ENCODE measurements at places on chromosomes 16 and 17. TPM values are rescaled to one million over a fixed set of nuclear protein-coding genes. Genes with fewer than 3 reads are reported as not detected.

The SDR42E2 gene
- total RNA-seq: not detected

The PIRT gene
- not detected for total RNA-seq

GRCh38 chr16:68086336-68086841 lies 1.2 kb downstream of the NFATC3 start:
- H3K4me3 ChIP-seq: peak overlapping the region; percentile 91
- DNase-seq: no peak
- no peaks in the 10 kb centered on the region for H3K27me3 ChIP-seq
- peak overlapping the region; percentile 51 for H3K27ac ChIP-seq
- no peaks in the 10 kb centered on the region for H3K36me3 ChIP-seq

The UBE2O gene
- 27.4 TPM for total RNA-seq

DNA sequence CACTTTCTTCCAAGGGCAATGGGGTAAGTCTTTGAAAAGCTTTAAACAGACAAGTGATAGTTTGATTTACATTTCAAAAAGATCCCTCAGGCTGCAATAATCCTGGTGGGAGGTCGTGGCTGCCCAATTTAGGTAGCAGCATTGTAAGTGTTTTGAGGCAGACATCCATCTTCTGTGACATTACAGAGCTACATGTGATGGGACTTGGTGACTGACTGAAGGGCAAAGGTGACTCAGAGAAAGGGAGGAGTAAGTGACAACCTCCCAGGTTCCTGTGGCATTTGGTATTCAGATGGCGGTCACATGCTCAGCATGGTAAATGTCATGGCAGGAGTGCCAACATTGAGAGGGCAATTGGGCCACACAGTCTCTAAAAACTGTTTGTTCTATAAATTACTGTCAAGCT lies 26.5 kb downstream of the STAT3 start:
- H3K27me3 ChIP-seq: no peaks in the 10 kb centered on the region
- H3K4me1 ChIP-seq: no peaks in the 10 kb centered on the region
- H3K4me3 ChIP-seq: no peak overlapping the region
- DNase-seq: no peak
- no peak overlapping the region for H3K27ac ChIP-seq
- no peaks in the 10 kb centered on the region for H3K36me3 ChIP-seq

DNA sequence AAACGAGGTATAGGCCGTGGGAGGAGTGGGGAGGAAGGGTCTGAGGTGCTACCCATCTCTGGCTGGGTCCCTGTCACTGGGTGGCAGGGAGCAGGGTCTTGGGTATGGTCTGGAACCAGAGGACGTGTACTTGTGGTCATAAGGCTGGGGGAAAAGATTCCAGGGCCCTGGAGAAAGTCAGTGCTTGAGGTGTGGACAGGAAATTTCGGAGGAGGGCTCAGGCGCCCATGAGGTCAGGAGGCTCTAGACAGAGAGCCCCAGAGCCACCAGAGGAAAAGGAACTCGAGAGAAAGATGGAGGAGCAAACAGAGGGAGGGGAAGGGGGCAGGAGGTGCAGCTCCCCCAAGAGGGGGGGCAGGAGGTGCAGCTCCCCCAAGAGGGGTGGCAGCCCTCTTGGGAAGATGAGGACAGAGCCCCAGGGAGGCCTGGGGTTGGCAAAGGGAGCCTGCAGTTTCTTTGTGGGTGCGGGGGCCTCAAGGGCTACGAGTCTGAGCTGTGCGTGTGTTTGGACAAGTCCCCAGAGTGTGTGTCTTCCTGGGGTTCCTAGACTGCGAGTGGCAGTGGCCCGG lies 683 bp upstream of the SLC7A6 start:
- DNase-seq: no peak
- H3K36me3 ChIP-seq: peaks cover 8% of the 10 kb centered on the region

- H3K36me3 ChIP-seq: no peaks in the 10 kb centered on the region
- no peak for DNase-seq
- H3K27ac ChIP-seq: no peak overlapping the region
- H3K27me3 ChIP-seq: peaks cover 37% of the 10 kb centered on the region
Measured at GRCh38 chr17:35766903-35767510, 6.3 kb downstream of the C17orf50 start.

The C16orf46 gene
- 0.92 TPM for total RNA-seq

- H3K27ac ChIP-seq: no peak overlapping the region
- H3K4me3 ChIP-seq: no peak overlapping the region
- DNase-seq: no peak
- H3K27me3 ChIP-seq: peaks cover 32% of the 10 kb centered on the region
- H3K36me3 ChIP-seq: no peaks in the 10 kb centered on the region
Measured at GRCh38 chr17:8916466-8916865, 49.0 kb upstream of the PIK3R6 start.

- peaks cover 69% of the 10 kb centered on the region for H3K4me1 ChIP-seq
- H3K27ac ChIP-seq: peak overlapping the region; percentile 97
- peaks cover 14% of the 10 kb centered on the region for H3K36me3 ChIP-seq
- H3K4me3 ChIP-seq: peak overlapping the region; percentile 3
- DNase-seq: peak; percentile 78
Measured at GRCh38 chr17:50052822-50053653, 2.9 kb upstream of the ITGA3 start.

The APRT gene
- 213 TPM for total RNA-seq

DNA sequence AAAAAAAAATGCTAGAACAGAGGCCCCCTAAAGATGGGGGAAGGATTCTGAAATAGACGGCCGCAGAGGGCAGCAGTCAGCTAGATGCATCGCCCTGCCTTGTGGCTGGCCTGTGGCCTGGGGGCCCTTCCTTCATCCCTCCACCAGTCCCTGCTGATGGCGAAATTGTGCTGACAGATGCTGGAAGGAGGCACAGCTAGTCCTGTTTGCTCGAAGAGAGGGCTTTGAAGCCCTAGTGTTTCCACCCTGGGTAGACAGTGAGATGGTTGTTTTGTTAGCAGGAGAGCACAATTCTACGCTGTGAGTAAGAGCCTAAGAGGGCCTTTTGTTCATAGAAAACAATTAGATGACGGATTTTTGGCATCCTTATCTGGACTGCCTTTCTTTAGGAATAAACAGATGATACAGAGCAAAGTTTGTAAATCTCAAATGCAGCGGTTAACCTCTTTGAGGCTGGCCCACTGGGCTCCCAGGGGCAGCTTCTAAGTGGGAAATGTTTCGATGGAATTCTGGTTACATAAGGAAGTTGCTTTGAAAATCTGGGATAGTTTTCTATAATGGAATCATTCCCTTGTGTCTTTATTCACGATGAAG lies 23.0 kb downstream of the VPS35L start:
- H3K36me3 ChIP-seq: no peaks in the 10 kb centered on the region
- no peaks in the 10 kb centered on the region for H3K27me3 ChIP-seq

DNA sequence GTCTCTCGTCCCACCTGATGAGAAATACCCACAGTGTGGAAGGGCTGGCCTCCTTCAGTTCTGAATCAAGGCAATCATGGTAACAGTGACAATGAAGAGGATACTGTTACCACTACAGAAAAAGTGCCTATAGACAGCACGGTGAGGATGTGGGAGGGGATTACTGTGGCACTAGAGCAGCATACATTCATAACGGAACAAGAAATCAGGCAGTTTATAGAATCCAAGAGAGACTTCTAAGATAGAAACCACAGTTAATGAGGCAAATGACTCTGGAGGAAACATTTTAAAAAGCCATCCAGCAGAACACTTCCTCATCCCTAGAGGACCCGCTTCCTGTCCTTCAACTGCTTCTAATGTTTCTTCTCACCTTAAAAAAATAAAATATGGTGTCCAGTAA lies 2.7 kb downstream of the RUSF1 start:
- H3K27me3 ChIP-seq: no peaks in the 10 kb centered on the region
- H3K27ac ChIP-seq: no peak overlapping the region
- H3K4me1 ChIP-seq: peaks cover 19% of the 10 kb centered on the region
- DNase-seq: no peak

DNA sequence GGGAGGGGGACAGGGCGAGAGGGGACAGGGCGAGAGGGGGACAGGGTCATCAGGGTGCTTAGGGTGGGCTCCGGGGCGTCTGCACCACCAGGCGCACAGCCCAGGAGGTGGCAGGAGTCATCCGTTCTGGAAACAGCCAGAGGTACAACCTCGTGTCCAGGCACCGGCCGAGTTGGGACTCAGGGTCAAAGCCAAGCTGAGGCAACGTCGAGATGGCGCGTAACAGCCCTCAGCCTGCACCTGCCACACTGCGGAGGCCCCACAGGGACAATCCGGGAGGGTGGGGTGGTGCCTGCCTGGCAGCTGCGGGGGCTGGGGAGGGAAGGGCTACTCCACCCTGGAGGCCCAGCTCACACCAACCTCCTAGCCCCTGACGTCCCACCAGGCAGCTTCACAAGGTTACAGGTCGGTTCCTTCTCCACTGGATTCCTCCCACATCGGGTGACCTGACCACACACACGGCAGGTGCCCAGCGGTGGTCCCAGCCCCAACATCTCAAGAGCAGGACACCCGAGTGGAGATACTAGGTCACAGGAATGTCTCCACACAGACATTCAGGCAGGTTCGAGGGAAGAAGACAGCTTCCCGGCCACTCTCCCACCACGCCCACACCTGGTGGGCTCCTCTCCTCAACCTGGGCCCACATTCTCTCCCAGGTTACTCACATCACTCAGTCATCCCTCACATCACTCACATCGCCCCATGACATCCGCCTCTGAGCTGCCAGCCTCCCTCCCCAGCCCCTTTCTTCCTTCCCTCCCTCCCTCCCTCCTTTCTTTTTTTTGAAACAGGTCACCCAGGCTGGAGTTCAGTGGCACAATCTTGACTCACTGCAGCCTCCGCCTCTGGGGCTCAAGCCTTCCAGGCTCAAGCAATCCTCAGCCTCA lies 47.3 kb downstream of the RPH3AL start:
- no peak for DNase-seq
- H3K27ac ChIP-seq: no peak overlapping the region
- H3K4me1 ChIP-seq: no peaks in the 10 kb centered on the region
- no peak overlapping the region for H3K4me3 ChIP-seq
- no peaks in the 10 kb centered on the region for H3K27me3 ChIP-seq

The OR1A1 gene
- not detected for total RNA-seq

DNA sequence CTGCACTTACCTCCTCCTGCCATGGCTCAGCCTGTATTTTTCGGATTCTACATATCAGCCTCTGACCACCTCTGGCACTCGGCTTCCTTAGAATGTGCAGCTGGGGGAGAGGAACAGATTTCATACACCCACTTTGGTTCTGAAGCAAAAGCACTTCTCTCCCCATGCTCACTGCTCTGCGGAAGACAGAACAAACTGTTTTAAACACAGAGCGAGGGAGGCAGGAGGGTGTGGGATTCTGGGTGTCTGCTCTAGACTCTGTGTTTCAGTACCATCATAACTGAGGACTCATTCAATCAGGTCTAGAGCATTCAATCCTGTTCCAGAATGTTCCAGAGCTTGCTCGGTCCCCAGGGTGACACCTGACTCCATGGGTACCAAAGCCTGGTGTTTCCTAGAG lies 239.1 kb downstream of the GRIN2A start:
- no peak for DNase-seq
- H3K4me1 ChIP-seq: no peaks in the 10 kb centered on the region
- H3K27ac ChIP-seq: no peak overlapping the region
- peaks cover 16% of the 10 kb centered on the region for H3K27me3 ChIP-seq

The CCDC92B gene
- 3.0 TPM for total RNA-seq

DNA sequence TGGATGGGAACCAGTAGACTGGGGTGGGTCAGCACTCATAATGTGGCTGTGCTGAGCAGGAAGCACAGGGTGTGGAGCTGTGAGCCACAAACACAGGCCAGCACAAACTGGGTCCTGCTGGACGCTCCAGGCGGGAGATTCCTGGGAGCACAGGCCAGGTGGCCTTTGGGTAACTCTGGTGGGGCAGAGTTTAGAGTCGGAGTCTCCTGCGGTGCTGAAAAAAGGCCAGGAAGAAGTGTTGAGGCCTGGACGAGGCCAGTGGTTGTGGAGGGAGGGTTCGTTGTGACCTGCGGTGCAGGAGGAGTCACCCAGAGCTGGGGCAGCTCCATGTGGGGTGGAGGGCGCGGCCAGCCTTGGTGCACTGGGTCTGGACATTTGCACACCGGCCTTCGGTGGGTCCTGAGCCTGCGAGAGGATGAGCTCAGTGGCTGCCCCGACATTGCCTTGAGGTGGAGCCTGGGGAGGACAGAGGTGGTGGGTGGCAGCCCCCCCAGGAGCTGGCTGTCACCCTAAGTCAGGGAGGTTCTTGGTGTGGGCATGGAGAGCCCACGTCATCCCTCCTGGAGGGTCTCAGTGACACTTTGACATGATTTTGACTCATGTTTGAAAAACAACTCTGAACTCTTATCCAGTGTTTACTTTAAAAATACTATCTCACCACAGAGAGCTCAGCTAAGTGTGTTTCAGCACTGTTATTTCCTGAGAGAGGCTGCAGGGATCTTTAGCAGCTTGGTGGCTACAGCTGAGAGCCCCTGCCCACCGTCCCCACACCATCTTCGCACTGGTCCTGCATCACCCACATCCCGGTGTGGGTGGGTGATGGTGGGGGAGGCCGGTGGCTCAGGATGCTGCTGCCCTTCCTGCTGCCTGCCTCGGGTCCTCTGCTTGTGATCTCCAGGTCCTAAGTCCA lies 98.7 kb downstream of the NPIPB11 start:
- no peaks in the 10 kb centered on the region for H3K4me1 ChIP-seq
- H3K36me3 ChIP-seq: no peaks in the 10 kb centered on the region
- H3K27me3 ChIP-seq: 0 out of 2 replicates have a peak, but pooled peaks cover 5% of the 10 kb centered on the region
- DNase-seq: no peak
- H3K27ac ChIP-seq: no peak overlapping the region

GRCh38 chr17:19357351-19357750 lies 5.2 kb downstream of the B9D1 start:
- no peak overlapping the region for H3K4me3 ChIP-seq
- no peaks in the 10 kb centered on the region for H3K27me3 ChIP-seq
- DNase-seq: no peak
- H3K36me3 ChIP-seq: peaks cover 13% of the 10 kb centered on the region
- no peak overlapping the region for H3K27ac ChIP-seq

The KRTAP4-9 gene
- not detected for total RNA-seq

The CDT1 gene
- total RNA-seq: 95.4 TPM

DNA sequence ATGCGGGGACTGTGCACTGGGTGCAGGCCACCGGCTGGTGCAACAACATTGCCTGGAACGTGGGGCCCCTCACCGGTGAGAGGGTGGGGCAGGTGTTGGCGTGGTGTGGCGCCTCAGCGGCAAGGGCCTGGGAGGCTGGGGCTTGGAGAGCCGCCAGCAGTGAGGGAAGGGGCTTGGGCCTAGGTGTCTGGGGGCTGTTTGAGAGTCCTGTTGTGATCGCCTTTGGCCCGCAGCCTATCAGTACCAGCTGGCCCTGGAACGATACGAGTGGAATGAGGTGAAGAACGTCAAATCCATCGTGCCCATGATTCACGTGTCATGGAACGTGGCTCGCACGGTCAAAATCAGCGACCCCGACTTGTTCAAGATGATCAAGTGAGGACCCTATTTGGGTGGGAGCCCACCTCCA lies 2.6 kb upstream of the TMEM88 start:
- H3K27ac ChIP-seq: no peak overlapping the region
- H3K4me3 ChIP-seq: no peak overlapping the region
- DNase-seq: no peak

The HNF1B gene
- not detected for total RNA-seq

DNA sequence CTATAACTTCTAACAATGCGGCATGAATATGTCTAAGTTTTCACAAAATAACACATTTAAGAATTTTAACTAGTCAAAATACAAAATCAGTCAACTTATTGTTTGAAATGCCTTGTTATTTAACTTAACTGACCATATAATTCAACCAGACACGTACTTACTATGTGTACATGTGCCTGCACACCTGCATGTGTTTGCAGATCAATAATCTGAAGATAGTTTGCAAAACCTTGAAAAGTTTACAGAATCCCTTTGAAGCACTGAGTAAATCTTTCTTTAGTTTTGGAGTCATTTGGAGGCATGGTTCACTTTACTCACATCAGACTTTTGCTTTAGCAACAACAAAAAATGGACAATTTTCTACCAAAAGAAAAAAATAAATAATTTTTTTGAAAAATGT lies 363.8 kb downstream of the PMP22 start:
- H3K27ac ChIP-seq: no peak overlapping the region
- no peak for DNase-seq
- H3K4me1 ChIP-seq: no peaks in the 10 kb centered on the region
